ENCODE measurements at places on chromosomes 3 and 15.

GRCh38 chr3:140570602-140571001 is 107.3 kb upstream of the TRIM42 start:
- no peak for DNase-seq

- no peak for DNase-seq
These were observed 294.7 kb downstream of the OXSM start for GRCh38 chr3:26084629-26085028.

GRCh38 chr15:83092309-83092976 is 15.0 kb upstream of the TM6SF1 start:
- DNase-seq: no peak

DNA sequence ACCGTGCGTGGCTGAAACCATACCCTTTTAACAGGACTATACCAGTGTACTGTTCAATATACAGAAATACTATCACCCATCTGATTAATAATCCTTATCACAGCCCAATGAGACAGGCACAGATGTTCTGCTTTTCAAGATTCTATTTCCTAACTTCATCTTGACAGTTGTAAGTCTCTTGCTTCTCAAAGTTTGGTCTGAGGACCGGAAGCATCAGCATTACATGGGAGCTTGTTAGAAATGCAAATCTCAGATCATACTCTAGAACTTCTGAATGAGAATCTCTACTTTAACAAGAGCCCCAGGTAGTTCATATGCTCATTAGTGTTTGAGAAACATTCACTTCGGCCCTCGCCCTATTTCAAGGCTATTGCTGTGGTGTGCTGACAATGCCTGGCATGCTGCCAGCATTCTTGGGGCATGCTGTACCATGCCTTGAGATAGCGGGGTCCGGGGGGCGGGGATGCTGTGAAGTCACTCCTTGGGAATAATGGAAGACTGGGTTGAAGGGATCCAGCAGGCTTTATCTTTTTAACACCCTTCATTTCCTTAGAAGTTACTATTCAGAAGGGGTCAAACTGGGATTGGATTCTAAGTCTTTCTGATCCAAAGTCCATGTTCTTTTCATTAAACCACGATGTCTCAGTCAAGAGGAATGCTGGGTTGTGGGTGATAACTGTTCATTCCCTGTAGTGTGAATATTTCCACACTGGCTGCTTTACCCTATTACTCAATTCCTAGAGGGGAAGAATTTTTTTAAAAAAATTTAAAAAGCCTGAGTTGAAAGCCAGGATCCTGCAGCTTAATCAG is 194.7 kb downstream of the LPP start:
- DNase-seq: peak; percentile 88

GRCh38 chr15:65329288-65329983 is 25.0 kb downstream of the RNU5B-1 start:
- DNase-seq: no peak

GRCh38 chr15:58551084-58551763 is 119.4 kb downstream of the LIPC start:
- peak; percentile 73 for DNase-seq

DNA sequence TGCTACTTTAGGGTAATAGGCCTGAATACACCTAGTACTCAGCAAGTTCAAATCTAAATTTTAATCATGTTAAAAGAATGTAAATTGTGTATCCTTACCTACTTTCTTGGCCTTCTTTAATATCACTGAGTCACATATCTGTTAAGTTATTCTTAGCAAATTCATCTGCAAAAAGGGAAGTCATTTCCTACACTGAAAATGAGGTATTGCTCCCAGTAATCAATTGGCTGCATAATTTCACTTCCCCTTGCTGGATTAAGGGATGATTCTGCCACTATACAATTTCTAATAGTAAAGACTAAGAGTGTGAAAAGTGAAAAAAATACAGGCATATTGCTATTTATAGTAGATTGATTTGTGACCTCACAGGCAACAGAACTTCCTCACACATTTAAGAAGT is 47.8 kb downstream of the CCDC54 start:
- DNase-seq: no peak

- DNase-seq: no peak
These were observed 19.2 kb downstream of the GYG1 start for GRCh38 chr3:149010504-149010951.

- no peak for DNase-seq
These were observed 114.7 kb upstream of the TLE3 start for GRCh38 chr15:70212286-70212962.
